ENCODE measurements at places on chromosomes 3 and 15.

- DNase-seq, result no peak
These were observed 3.6 kb upstream of the CLDN16 start for GRCh38 chr3:190384309-190384756.

DNA sequence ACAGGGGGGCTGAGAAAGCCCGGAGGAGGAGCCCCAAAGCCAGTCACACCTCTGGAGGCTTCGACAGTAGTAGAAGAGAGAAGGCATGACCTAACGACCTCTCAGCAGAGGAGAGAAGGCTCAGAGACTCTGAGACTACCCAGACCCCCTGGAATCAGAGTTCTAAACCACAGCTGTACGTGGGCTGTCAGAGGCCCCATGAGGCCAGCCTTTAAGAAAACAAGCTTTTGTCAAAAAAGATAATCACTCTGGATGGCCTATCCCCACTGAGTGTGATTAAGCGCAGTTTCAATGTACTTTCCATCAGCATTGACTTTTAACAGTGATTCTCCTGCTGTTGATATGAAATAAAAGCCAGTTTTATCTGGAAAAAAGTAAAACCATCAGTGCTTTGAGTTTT lies 330.3 kb downstream of the CLSTN2 start:
- no peak for DNase-seq

DNA sequence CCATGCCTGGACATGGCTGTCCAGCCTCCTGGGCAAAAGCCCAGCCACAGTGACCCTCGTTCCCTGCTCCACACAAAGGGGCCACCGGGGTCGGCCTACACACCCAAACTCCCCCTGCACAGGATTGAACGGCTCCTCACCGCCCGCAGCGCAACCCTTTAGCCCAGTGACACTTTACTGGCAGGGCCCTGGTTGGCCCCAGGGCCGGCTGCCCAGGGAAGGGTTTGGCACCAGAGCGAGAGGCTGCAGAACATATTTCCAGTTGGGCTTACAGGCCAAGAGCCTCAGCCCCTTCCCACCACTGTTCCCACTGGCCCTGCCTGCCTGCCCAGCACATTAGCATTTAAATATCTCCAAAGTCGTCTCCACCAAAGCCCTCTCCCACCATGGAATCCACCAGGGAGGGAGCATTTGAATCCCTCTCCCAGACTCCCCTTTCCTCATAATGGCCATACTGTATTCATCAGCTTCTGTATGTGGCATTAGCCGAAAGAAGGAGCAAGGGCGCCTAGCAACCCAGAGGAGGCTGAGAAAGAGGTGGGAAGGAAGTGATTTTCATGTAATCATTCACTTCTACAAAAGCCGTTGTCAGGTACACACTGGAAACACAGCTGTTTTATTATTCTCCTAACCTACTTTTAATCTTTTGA lies 85.4 kb downstream of the SLC6A11 start:
- no peak for DNase-seq

- no peak for DNase-seq
These were observed 35.4 kb upstream of the GRM7 start for GRCh38 chr3:6825524-6825923.

DNA sequence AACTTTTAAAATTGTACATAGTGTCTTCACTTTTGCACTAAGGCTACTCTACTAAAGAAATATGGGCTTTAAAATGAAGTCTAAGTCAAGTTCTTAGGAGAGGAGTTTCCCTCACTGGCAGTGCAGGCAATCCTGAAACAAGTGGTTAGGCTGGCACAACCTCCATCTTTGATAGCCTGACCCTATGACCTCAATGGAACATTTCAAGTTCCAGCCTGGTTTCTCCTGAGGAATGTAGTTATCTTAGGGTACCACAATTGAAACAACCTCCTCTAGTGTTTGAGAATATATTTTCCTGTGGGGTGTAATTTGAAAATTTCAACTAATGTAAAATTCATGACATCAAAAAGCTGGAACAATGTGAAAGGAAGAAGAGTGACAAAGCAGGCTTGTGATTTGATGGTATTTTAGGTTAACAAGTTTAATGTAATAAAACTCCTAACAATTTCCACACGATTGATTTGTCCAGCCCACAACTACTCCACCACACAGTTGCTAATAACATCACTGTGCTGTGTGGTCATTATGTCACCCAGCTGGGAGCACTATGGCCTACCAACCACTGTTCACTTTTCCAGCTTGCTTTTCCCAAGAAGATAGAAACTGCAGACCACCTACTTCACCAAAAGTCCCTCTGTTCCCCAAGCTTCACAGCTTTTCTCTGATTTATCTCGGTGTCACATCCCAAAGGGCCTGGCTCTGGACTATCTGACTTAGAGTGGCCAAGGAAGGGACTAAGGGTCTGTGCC lies 1.8 kb downstream of the WWTR1 start:
- no peak for DNase-seq

DNA sequence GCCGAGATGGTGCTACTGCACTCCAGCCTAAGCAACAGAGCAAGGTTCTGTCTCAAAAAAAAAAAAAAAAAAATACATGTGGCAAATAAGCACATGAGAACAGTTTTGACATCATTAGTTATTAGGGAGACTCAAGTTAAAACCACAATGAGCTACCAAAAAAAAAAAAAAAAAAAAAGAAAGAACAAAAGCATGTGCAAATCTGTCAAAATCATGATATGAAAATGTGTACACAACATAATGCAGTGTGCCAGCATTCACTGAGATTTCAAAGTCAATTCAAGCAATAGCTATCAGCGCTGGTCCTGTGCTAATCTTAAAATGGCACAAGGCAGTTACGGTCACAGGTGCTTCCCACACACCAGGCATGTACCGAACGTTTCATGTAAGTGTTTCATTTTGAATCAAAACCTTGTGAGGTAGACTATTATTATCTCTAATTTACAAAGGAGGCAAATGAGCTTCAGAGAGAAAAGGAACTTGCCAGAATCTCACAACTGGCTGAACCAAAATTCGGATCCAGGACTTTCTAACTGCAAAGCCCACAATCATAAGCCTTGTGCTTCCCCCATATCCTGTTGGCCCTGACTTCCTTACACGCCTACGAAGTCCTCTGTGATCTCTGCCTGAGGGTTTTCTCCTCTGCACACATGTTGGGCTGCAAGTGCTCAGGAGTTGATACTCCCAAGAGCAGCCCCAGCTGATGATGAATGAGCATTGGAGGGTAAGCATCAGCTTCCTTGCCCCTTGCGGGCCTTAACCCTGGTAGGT lies 200.1 kb upstream of the PROK2 start:
- no peak for DNase-seq

- no peak for DNase-seq
These were observed 64.7 kb upstream of the GATA2 start for GRCh38 chr3:128557531-128558280.

DNA sequence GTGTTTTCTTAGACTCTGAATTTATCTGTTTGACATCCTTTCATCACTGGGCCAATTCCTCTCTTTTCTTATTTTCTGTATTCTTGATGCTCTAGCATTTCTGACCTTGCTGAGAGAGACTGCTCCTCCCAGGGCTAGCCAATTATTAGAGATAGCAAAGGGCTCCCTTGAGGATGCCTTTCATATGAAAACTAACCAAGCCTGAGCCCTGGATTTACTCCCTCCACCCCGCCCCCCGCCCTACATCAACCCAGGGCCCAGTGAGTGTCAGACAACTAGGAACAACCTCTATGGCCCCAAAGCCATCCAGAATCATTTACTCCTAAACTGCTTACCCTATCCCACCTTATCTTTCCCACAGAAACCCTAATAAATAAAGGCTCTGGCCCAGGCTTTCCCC lies 69.7 kb upstream of the LARS2 start:
- DNase-seq, result no peak

DNA sequence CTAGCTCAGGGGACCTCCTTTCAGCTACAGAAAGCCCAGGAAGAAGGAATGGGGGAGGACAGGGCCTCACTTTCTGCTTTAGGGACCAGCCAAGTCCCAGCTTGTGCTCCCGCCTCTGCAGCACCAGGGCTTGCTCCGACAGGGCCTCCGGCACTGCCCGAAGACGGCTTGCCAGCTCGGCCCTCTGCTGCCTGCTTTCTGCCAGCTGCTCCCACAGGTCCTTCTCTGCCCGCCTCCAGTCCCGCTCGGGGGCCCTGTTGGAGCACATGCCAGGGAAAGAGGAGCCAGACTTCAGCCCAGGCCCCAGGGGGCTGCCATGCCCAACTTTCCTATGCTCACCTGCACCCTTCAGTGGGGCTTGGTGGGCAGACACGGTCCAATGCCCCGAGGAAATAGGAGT lies 4.3 kb upstream of the CLK3 start:
- no peak for DNase-seq

DNA sequence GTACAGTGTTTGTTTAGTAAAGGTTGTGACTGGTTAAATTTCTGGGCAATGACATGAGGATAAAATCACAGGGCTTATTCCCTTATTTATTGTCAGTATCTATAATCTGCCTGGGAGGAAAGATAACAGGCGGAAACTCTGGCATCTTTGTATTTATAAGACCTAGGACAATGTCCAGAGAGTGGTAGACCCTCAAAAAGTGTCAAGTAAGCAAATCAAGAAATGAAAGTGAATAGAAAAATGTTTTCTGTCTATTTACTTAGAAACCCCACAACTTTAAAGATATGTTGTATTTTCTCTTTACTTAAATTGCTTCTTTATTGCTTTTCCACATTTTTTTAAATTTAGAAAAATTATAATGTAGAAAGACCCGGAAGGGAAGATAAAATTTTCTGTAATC lies 544.6 kb downstream of the EDEM1 start:
- DNase-seq, result no peak

- peak; percentile 27 for DNase-seq
These were observed 52.8 kb downstream of the ITGA11 start for GRCh38 chr15:68379058-68379758.

GRCh38 chr15:92578096-92578835 lies 77.3 kb downstream of the FAM174B start:
- DNase-seq, result peak; percentile 19

GRCh38 chr15:94274745-94275144 lies 43.4 kb downstream of the MCTP2 start:
- no peak for DNase-seq

- DNase-seq, result no peak
These were observed 262.5 kb downstream of the CGGBP1 start for GRCh38 chr3:87796137-87796842.

GRCh38 chr3:64488939-64489338 lies 198.9 kb downstream of the ADAMTS9 start:
- no peak for DNase-seq

DNA sequence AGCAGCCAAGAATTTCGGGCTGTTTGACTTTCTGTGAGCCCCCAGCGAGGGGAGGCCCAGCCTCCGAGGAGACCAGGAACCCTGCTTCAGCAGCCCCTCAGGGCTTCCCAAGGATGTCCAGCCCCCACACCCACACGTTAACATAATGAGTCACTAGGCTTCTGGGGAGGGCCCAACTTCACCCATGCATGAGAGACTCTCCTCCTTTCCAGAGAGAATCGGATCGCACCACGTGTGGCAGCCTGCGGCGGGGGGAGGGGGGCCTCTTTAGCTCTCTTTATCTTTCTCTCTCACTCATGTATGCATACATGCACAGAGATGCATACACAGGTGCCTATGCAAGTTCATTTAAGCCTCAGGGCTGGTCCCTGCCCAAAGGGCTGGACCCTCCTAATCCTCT lies 3.1 kb upstream of the AP2M1 start:
- no peak for DNase-seq

DNA sequence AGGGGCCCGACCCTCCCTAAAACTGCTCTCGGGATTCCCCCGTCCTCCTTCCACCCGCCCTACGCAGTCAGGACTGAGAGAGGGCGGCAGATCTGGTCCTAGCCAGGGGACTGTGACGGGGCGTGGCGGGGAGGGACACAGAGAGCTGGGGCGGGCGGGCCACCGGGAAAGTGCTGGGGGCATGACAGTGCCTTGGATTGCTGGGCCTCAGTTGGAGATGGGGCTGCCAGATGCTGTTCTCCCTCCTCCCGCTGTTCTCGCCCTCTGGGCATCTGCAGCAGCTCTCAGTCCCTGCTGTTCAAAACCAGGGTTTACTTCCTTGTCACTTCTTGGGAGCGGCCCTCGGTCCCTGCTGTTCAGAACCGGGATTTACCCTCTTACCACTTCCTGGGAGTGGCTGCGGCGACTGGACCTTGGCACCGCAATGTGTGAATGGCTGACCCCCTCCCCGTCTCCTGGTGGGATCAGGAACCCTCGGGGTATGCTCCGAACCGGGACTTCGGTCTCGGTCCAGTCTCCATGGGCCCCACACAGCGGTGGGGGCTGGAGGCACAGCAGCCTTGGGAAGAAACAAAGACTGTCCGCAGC lies 1.8 kb upstream of the RPP25 start:
- DNase-seq, result no peak

- DNase-seq, result no peak
These were observed 73.5 kb downstream of the ATP10A start for GRCh38 chr15:25789616-25789999.

DNA sequence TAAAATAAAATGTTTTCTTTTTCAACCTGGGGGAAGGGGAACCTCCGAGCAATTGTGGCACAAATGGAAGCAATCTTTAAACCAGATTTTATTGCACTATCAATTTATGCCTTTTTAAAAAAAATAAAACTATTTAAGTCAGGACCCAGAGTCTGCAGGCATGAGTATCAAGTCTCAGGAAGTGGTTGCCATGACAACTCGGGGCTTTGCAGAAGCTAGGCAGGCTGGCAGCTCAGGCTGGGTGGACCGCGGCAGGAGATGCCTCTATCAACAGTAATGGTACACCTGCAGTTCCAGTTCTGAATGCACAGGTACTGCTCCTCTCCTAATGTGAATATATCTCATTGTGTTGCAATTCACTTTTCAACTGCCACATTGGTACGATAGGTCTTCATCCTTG lies 447.7 kb downstream of the GABRG3 start:
- DNase-seq, result no peak
